ENCODE measurements at places on chromosomes 2 and 18. TPM values are rescaled to one million over a fixed set of nuclear protein-coding genes. Genes with fewer than 3 reads are reported as not detected.

DNA sequence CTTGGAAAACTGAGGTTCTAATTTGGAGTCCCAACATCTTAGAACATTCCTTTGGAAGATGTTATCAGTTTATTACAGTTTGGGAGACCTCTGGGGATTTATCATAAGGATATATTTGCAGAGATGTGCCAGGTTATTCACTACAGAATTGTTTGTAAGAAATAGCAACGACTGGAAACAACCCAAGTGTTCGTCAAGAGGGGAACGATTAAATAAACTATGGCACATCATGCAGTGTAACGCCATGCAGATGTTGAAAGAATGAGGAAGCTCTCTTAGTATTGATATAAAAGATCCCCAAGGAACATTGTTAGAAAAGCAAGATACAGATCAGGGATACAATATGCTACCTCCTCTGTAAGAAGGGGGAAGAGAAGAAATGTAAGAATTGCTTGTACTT, 210.6 kb downstream of the TMEM247 start:
- no peak for DNase-seq

Gene IL1RL1
- 3.4 TPM for total RNA-seq

GRCh38 chr2:44922776-44923175, 18.7 kb upstream of the SIX3 start:
- DNase-seq, result no peak

Gene CNDP2
- total RNA-seq, result 222 TPM

DNA sequence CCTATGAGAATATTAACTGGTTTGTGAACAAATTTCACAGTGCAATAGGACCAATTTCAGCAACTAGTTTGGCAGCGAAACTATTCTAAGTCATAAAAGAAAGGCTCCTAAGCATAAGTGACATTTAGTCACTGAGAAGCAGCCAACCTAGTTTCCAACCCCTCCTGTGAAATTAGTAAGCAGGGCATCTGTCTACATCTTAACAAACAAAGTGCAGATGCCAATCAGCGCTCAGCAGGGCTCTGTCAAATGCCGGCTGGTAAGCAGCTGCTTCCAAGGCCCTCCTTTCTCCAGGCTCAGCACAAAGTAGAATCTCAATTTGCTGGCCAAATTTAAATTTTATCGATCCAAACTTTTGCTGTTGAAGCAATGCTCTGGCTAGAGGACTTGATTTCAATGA, 124.7 kb downstream of the ICOS start:
- no peak for DNase-seq

DNA sequence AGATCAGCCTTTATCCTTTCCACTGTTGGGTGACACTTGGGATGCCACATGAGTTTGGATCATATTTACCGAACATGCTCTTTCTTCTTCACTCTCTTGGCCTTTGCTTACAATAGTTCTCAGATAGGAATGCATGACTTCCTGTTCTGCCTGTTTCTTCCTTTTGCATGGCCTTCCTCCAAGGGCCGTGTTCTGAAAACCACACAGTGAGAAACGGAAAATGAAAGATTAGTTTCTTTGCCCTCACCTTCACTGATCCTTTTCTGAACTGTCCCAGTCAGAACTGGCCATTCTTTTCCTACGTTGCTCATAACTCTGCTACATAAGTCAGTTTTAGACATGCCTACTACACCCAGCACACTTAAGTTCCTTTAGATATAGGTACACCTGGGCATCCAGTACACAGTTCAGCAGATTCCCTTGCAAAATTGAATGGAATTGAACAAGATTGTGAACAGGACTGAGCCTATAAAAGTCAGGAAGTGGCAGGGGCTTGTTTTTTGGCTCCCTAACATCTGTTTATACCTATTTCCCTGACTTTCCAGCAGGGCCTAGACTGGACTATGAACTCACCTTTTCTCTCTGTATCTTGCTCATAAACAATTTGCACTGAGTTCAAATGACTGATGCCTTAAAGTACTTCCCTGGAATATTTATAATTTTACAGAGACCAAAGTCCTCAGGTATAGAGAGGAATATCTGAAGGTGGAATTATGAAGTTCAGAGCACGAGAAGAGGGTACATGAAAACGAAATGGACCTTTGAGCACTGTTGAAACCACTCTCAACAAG, 186.4 kb upstream of the ST6GAL2 start:
- DNase-seq, result no peak

DNA sequence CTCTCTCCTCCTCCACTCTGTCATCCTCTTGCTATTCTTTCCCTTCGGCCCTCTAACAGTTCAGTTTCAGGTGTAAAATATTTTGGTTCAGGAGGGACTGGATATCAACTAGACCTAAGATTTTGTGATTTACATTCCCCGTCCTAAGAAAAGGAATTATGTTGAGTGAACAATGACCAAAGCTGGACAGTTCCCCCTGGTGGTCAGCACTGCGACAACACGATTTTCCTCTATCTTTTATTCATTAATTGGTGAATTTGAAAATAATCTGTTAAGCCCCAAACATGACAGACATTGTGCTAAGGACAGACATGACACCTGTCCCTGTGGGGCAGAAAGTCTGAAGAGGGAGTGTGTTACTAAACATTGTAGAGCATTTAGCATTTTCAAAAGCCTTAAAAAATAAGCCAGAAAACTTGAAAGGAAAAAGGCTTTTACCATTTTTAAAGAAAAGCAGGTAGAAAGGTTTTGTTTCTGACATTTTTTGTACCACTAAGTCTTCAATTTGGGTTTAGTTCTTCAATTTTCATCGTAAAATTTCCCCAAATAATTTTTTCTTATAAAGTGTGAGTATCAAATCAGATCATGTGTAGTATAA, 28.4 kb upstream of the GTF2A1L start:
- DNase-seq, result no peak

DNA sequence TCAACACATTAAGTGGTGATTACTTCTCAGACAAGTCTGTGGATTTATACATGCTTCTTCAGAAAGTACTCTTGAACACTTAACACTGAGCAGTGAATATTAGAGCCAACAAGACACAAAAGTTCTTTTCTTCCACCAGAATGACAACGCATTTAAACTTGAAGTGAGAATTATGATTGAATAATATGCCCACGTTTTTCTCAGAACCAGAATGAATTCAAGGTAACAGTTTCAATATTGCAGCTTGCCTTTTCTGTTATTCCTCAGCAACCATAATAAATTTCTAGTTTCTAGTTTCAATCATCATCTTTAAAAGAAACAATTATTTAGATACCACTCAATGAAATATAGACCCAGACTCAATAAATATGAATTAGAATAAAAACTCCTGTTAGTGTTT, 547.0 kb downstream of the NUP35 start:
- no peak for DNase-seq

DNA sequence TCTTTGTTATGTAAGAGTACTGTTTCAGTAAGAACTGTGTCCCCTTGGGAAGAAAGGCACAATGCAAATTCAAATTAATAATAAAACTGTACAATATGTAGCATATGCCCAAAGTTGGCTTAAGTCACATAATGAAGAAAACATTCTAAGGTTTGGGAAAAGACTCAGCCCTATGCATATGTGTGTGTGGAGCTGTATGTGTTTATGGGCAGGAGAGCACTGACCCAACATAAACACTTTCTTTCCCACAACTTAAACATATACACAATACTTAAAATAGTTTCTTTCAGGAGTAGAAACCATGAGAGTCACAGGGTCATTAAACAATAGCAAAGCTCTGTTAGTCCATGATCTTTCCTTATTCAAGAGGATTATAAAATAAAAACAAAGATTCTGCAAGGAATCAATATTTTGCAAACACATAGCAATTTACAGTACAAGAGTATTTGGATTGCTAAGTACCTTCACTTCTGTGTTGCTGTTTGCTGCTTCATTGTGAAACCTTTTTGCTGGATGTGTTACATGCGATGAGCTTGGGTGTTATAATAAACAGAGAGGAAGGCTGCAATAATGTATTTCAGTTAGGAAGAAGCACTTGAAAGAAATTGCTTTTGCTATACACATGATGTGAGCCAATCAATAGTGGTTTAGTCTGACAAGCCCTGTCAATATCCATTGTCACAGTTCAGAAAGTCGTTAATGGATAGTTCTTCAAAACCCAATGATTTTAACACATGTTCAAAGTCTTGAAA, 347.3 kb downstream of the ARHGAP15 start:
- no peak for DNase-seq

DNA sequence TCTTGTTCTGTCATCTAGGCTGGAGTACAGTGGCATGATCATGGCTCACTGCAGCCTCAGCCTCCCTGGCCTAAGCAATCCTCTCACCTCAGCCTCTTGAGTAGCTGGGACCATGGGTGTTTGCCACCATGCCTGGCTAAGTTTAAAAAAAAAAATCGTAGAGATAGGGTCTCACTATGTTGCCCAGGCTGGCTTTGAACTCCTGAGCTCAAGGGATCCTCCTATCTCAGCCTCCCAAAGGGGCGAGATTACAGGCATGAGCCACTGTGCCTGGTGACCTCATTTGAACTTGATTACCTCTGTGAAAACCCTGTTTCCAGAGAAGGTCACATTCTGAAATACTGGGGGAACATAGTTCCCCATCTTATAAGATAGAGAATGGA, 190.3 kb downstream of the NEDD4L start:
- no peak for DNase-seq

DNA sequence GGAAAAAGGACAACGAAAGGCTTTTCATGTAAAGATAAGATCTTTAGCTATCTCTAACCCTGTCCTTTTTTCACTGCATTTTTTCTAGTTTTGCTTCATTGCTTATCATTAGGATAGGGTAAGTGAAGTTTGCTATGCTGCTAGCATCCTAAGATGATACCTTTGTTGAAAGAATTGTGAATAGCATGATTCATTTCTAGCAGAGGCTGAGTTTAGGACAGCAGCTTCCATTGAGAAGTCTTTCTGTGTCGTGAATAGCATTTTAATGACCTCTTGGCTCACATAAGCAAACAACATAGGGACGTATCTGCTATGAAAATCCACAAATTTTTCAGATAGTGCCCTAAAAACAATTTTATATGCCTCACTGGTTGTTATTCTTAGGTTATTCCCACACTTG, 36.4 kb upstream of the GAREM2 start:
- no peak for DNase-seq

GRCh38 chr2:37318401-37318800, 6.2 kb downstream of the PRKD3 start:
- no peak for DNase-seq

DNA sequence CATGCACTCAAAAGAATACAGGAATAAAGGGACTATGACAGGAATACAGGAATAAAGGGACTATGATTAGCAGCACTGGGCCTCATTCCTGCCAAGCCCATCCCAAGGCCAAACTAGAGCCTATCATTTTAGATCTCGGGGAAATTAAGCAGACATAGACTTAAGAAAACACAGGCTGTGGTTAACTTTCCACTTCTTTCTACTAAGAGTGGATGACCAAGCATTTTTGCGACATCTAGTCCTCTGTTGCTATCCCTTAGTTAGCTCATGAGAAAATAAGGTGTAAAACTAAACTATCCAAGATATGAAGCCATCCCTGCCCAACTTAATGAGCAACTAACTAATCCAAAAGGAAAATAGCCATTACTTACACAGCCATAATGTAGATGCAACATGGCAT, 5.9 kb downstream of the LYPD1 start:
- DNase-seq, result no peak

DNA sequence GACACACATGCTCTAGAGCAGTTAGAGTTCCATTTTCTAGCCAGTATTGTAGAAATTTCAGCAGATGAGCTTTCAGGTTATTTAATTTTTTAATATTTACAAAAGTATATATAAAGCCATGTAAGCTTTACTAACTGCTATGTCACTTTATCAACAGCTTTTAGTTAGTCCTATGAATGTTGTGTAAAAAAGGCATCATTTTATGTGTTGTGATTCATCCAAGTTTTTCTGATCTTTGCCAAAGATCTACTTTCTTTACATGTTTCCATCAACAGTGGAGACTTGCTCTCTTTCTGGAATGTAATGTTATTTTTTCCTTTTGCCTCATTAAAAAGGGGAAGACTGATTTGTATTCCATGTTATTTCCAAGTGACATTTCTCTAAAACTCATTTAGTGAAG, 125.2 kb upstream of the TFPI start:
- DNase-seq, result no peak

GRCh38 chr2:126886916-126887280, 11.8 kb upstream of the TEX51 start:
- no peak for DNase-seq

Gene PID1
- total RNA-seq, result 39.2 TPM
